Esophagus muscularis mucosa (tissue), 4 donors: ENCODE measurements at places on chromosomes 7 and 10. TPM values are rescaled to one million over a fixed set of nuclear protein-coding genes. Genes with fewer than 3 reads are reported as not detected.

Gene ADAM8
- 2.5 TPM for total RNA-seq

DNA sequence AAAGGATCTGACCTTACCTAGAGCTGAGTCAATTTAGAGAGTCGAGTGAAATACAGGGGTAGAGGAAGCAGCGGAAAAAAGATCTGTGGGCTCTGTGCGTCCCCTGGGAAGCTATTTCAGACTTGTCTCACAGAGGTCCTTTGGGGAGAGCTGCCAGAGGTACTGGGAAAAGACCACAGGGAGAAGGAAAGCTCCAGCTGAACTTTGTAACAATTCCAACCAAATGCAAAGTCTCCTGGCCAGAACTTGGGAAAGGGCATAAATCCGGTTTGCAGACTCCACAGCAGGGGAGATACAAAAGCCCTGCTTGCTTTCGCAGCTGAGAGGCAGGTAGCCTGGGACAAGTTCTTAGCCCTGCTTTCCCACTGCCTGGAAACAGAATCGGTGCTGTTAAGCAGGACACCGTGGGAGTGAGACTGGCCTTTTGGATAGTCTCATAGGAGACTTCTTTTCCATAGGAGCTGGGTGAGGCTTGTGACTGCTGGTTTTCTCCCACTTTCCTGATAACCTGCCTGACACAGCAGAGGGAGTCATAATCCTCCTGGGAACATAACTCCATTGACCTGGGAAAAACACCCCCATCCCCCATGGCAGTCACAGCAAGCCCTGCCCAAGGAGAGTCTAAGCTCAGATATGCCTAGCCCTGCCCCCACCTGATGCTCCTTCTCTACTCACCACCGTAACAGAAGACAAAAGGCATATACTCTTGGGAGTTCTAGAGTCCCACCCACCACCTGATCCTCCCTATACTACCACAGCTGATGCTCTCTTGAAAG lies 926.2 kb downstream of the KCNMA1 start:
- H3K36me3 ChIP-seq, result no peaks in the 10 kb centered on the region
- no peaks in the 10 kb centered on the region for H3K27me3 ChIP-seq
- no peak overlapping the region for H3K27ac ChIP-seq
- no peak for DNase-seq
- no peaks in the 10 kb centered on the region for H3K4me1 ChIP-seq
- H3K4me3 ChIP-seq, result no peak overlapping the region

DNA sequence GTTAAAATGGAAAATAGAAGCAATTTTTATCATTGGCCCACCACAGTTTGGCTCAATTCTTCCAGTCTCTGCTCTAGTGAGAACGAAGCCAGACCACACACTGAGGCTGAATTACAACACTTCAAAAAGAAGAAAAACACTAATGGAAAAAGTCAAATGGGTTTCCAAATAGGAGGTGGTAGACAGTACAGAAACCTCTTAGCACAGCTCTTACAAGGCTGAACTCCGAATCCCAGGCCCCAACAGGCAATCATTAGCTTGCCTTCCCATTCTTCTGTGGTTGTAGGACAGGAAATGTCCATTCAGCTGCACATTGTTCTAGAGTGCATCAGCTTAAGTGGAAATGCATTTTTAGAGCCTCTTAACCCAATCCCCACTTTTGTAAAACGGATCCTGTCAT lies 115.1 kb upstream of the MEOX2 start:
- no peak for DNase-seq
- no peak overlapping the region for H3K4me3 ChIP-seq
- H3K36me3 ChIP-seq, result no peaks in the 10 kb centered on the region
- no peaks in the 10 kb centered on the region for H3K27me3 ChIP-seq
- peaks cover 6% of the 10 kb centered on the region for H3K4me1 ChIP-seq
- H3K27ac ChIP-seq, result peak overlapping the region; percentile 6

GRCh38 chr10:36188461-36188860 lies 546.4 kb upstream of the FZD8 start:
- no peak for DNase-seq
- no peaks in the 10 kb centered on the region for H3K36me3 ChIP-seq
- no peak overlapping the region for H3K4me3 ChIP-seq
- peak overlapping the region; percentile 34 for H3K27ac ChIP-seq

DNA sequence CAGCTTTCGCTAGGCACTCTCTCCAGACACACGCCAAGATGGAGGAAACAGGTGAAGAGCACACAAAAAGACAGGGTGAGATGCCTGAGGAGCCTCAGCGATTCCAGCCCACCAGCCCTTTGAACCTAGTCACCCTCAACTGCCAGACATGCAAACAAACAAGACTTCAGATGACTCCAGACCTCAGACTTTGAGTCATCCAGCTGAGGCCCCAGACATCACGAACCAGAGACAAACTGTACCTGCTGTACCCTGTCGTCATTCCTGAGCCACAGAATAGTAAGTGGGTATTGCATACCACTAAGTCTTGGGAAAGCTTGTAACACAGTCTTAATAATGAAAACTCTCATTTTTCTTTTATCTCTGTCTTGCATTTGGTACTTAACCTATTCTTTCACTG lies 126.6 kb upstream of the LSM8 start:
- H3K27me3 ChIP-seq, result no peaks in the 10 kb centered on the region
- no peaks in the 10 kb centered on the region for H3K4me1 ChIP-seq
- H3K27ac ChIP-seq, result no peak overlapping the region
- H3K4me3 ChIP-seq, result no peak overlapping the region
- no peaks in the 10 kb centered on the region for H3K36me3 ChIP-seq

GRCh38 chr7:90483251-90483650 lies 13.8 kb downstream of the PTTG1IP2 start:
- H3K4me1 ChIP-seq, result no peaks in the 10 kb centered on the region
- H3K27me3 ChIP-seq, result no peaks in the 10 kb centered on the region
- no peak for DNase-seq
- H3K27ac ChIP-seq, result no peak overlapping the region
- H3K4me3 ChIP-seq, result no peak overlapping the region
- no peaks in the 10 kb centered on the region for H3K36me3 ChIP-seq

Gene CPA4
- not detected for total RNA-seq

GRCh38 chr10:95691281-95691680 lies 2.4 kb downstream of the TCTN3 start:
- H3K4me1 ChIP-seq, result peaks cover 37% of the 10 kb centered on the region
- no peak for DNase-seq
- no peak overlapping the region for H3K4me3 ChIP-seq
- H3K27me3 ChIP-seq, result no peaks in the 10 kb centered on the region

Gene NYAP1
- 1.7 TPM for total RNA-seq

DNA sequence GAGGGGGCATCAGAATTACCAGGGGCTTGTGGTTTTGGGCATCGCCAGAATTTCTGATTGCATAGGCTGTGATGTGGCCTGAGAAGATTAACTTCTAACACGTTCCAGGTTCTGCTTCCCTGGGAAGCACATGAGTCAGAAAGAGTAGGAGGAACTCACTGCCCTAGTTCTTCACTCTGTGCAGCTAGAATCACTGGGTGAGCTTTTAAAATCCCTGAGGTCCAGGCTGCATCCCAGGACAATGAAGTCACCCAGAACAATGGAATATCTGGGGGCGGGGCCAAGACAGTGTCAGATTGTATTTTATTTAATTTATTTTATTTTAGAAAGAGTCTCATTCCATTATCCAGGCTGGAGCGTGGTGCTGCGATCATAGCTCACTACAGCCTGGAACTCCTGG lies 636.5 kb downstream of the CALN1 start:
- H3K4me3 ChIP-seq, result no peak overlapping the region
- H3K27me3 ChIP-seq, result no peaks in the 10 kb centered on the region
- peak; percentile 24 for DNase-seq
- H3K4me1 ChIP-seq, result no peaks in the 10 kb centered on the region

- H3K27me3 ChIP-seq, result no peaks in the 10 kb centered on the region
- no peak overlapping the region for H3K4me3 ChIP-seq
- DNase-seq, result no peak
- H3K4me1 ChIP-seq, result no peaks in the 10 kb centered on the region
Measured at GRCh38 chr7:79619216-79619615, 165.7 kb upstream of the MAGI2 start.

DNA sequence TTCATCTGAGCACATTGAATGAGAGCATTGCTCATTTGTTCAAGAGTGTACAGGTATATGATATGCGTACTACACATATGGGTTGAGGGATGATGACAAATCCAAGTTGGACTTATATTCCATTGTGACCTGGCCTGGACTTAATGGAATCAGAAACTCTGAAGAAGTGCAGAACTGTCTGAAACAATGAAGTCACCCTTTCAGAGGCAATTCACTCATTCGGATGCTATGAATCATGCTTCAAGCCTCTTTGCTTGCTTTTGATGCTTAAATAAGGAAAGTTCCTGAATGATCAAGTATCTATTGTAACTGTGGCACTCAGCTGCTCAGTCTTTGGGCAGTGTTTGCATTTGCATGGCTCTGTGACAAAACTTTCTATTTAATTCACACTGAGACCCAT lies 93.4 kb downstream of the ZNF365 start:
- no peak overlapping the region for H3K4me3 ChIP-seq
- H3K27me3 ChIP-seq, result no peaks in the 10 kb centered on the region
- H3K27ac ChIP-seq, result no peak overlapping the region

- DNase-seq, result no peak
- H3K27ac ChIP-seq, result no peak overlapping the region
- no peaks in the 10 kb centered on the region for H3K27me3 ChIP-seq
- H3K4me3 ChIP-seq, result no peak overlapping the region
- peaks cover 23% of the 10 kb centered on the region for H3K36me3 ChIP-seq
Measured at GRCh38 chr7:140698477-140698876, 2.0 kb downstream of the NDUFB2 start.

Gene MEOX2
- 3.6 TPM for total RNA-seq

DNA sequence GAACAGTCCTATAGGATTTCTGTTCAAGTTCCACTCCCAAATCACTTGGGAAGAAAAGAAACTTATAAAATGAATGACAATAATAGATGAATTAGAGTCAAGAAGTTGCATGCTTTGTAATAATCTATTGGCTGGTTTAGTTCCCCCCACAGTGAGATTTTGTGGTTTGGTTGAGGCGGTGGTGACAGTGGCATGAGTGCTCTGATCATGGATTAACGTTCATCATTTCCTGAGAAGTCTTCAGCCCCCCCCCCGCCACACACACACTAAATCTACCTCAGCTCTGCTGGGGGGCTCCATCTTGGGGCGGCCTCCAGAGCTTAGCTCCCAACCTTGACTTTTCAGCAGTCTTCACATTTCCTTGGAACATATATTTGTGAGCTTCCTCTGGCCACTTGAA lies 121.7 kb downstream of the ABCA13 start:
- no peaks in the 10 kb centered on the region for H3K27me3 ChIP-seq
- H3K27ac ChIP-seq, result no peak overlapping the region
- H3K36me3 ChIP-seq, result no peaks in the 10 kb centered on the region
- no peak overlapping the region for H3K4me3 ChIP-seq
- no peak for DNase-seq
- no peaks in the 10 kb centered on the region for H3K4me1 ChIP-seq

DNA sequence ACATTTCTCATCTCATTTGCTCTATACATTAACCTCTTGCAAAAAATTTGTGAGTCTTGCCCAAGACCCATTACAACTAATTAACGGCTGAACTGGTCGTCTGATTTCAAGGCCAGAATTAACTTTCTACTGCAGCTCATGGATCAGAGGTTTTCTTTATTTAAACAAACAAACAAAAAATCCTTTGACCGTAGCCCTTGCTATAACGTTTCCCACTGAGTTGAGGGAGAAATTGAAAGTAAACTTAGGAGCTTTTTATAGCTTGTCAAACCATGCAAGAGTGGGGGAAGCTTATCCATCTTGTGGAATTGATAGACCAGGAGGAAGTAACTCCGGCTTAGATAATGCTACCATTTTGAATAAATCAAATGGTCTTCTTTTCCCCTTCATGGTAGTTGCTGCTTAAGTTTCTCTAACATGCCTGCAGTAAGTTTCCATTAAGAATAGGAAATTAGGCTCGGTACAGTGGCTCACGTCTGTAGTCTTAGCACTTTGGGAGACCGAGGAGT lies 3.3 kb downstream of the SRGN start:
- no peaks in the 10 kb centered on the region for H3K36me3 ChIP-seq
- no peaks in the 10 kb centered on the region for H3K27me3 ChIP-seq
- H3K27ac ChIP-seq, result peak overlapping the region; percentile 79
- peak overlapping the region; percentile 49 for H3K4me3 ChIP-seq
- DNase-seq, result no peak

DNA sequence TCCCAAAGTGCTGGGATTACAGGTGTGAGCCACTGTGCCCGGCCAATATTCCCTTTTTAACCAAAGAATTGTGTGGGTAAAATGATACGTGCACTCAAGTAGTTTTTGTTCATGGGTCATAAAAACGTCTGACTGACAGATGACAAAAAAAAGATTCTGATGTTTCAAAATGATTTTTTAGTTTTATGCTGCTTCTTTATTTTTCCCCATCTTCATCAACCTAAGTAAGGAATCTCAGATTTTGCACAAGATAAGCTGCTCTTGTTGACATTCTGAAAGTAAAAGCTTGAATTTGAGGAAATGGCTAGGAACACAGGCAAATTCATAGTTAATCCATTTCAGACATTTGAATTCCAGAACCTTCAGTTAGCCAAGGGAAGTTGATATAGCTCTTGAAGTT lies 526.1 kb upstream of the NRP1 start:
- no peak overlapping the region for H3K27ac ChIP-seq
- peaks cover 6% of the 10 kb centered on the region for H3K4me1 ChIP-seq
- no peaks in the 10 kb centered on the region for H3K36me3 ChIP-seq
- no peak overlapping the region for H3K4me3 ChIP-seq
- no peaks in the 10 kb centered on the region for H3K27me3 ChIP-seq
- no peak for DNase-seq

Gene SFTPA1
- 3.3 TPM for total RNA-seq

Gene SNCG
- 32.9 TPM for total RNA-seq

DNA sequence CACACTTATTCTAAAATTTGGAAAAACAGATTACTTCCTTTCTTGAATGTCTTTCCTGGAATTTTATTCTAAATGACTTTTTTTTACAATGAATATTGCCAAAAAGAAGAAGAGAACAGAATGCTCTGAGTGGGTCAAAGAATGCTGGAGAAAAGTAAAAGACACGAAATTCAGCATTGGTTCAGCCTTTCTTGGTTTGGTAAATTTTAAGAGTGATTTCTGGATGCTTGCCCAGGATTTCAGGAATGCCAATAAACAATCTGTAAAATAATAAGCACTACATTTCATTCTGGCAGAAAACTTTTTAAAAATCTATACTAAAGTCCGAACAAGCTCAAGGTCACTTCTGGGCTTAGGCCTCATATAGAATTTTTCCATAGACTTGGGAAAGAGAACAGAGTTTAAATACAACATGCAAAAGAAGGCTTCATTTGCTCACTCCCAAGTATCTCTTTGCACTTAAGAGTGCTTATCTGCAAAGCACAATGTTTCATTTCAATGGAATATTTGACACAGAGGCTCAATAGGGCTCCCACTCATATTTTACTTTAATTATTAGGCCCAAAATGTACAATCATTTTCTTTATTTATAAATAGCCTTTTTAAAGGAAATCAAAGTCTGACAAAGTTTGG lies 359.5 kb upstream of the ANKRD30A start:
- no peaks in the 10 kb centered on the region for H3K27me3 ChIP-seq
- peaks cover 13% of the 10 kb centered on the region for H3K4me1 ChIP-seq

Gene SUN1
- total RNA-seq, result 132 TPM

Gene WDFY4
- 4.6 TPM for total RNA-seq

Gene PDE6C
- not detected for total RNA-seq

GRCh38 chr7:3438352-3438751 lies 137.3 kb downstream of the SDK1 start:
- H3K36me3 ChIP-seq, result no peaks in the 10 kb centered on the region
- H3K4me1 ChIP-seq, result no peaks in the 10 kb centered on the region
- no peak overlapping the region for H3K27ac ChIP-seq
- DNase-seq, result no peak
- H3K4me3 ChIP-seq, result no peak overlapping the region
- no peaks in the 10 kb centered on the region for H3K27me3 ChIP-seq

GRCh38 chr7:94004024-94004951 lies at the start of gene BET1:
BET1 (minus strand) TSS chr7:94004355; CDS start chr7:94004216, 139 bp downstream.
- H3K4me3 ChIP-seq, result peak within 1 kb of the TSS; percentile 80
- peaks cover 24% of the 10 kb centered on the region for H3K4me1 ChIP-seq
- no peaks in the 10 kb centered on the region for H3K27me3 ChIP-seq
- peak within 1 kb of the TSS; percentile 85 for H3K27ac ChIP-seq
- no peaks in the 10 kb centered on the region for H3K36me3 ChIP-seq
